ENCODE measurements at places on chromosomes 11 and 22. TPM values are rescaled to one million over a fixed set of nuclear protein-coding genes. Genes with fewer than 3 reads are reported as not detected.
A peak's percentile ranks its signal among the peaks of the same experiment; 100 is the strongest.

The NFAM1 gene
- total RNA-seq = 1.6 TPM

The APOA4 gene
- total RNA-seq = not detected

The IGF2 gene
- total RNA-seq = 1.5 TPM

The TOMM22 gene
- total RNA-seq = 131 TPM

The VWCE gene
- 13.8 TPM for total RNA-seq

The OR5M3 gene
- not detected for total RNA-seq

The TP53AIP1 gene
- not detected for total RNA-seq

The BBOX1 gene
- total RNA-seq = not detected

The SAMM50 gene
- total RNA-seq = 59.3 TPM

DNA sequence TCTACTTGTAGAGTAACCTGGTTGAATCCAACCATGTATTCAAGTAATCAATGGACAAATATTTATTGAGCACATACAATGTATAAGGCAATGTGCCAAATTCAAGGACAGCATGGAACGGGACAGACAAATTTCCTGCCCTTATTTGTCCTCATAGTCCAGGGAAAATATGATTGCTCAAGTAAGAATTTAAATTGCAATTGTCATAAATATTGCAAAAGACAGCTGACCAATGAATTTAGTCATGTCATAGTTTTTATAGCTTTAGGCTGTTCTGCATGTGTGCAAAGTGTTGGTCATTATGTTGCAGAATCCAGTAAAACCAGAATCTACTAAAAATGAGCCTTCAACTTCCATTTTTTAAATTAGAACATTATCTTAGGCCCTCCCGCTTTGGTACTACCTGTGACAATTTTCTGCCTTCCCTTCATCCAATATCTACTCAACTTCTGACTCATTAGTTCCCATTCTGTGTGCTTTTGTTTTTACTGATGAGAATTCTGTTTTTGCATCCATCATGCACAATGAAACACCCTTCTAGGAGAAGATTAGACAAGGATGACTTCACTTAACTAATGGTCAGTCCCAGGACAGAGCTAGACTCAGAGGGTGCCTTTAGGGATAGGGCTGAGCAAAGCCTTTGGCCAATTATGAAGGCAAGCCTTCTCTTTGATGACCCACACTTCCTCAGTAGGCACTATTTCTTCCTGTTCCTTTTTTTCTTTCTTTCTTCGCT, 45.8 kb upstream of the FIBIN start:
- DNase-seq = no peak

- DNase-seq = no peak
These were observed 93.1 kb upstream of the SC5D start for GRCh38 chr11:121199516-121199915.

- DNase-seq = no peak
These were observed 19.2 kb upstream of the RRAS2 start for GRCh38 chr11:14378171-14378570.

DNA sequence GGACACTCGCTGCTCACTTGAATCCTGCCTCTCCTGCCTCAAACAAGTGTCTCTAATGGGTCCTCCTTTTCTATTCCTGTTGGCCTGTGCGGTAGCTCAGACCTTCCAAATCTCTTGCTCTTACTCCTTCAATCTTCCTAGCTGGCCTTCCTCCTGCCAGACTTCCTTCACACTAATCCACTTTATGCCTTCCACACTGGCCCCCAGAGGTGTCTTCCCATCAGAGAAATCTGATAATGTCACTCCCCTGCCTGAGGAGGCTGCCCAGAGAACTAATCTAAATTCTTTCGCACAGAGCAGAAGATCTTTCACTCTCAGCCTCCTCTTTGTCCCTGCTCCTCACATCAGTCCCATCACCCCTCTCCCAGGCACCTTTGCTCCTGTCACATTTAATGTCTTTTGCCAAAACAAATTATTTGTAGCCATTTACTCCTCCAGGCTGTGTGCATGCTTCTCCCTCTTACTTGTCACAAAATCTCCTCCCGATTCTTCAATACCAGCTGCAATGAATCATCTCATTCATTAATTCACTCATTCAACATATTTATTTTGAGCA, 175.7 kb downstream of the MAML2 start:
- DNase-seq = no peak

GRCh38 chr11:65181569-65182257, at the start of gene CAPN1:
Gene CAPN1 (plus strand): TSS chr11:65181928. CDS start chr11:65182702, 774 bp downstream.
- DNase-seq = peak; percentile 71

DNA sequence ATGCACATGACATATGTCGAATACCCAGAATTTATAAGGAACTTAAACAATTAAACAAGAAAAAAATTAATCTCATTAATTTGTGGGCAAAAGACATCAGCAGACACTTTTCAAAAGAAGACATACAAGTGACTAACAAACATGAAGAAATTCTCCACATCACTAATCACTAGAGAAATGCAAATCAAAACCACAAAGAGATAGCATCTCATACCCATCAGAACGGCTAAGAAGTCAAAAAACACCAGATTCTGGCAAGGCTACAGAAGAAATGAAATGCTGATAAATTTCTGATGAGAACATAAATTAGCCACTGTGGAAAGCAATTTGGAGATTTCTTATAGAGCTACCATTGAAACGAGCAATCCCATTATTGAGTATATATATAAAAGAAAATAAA, 210.6 kb upstream of the LUZP2 start:
- no peak for DNase-seq

DNA sequence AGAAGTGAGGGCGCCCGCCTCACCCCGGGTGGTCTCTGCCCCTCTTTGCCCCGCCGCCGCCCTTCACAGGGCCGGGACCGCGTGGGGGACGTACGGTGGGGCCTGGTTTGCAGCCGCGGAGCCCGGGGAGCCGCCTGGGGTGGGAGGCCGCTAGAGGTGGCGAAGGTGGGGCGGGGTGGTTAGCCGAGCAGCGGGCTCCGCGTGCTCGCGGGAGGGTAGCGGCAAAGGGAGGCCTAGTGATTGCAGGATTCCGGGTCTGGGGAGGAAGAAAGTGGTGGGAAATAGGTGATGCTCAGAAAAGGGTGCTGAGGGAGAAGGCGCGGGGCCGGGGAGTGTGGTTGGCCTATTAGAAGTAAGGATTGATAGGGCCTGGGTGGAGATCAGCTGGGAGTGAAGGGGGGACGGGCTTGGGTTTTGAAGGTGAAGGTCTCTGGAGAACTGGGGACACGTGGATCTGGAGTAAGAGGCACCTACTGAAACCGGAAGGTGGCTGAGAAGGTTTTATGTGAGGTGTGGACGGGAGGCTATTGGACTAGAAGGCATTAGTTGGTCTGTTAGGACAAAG, 571 bp downstream of the FAR1 start:
- DNase-seq = no peak
